Cortex of kidney (tissue), 1 donor: ENCODE measurements at places on chromosomes 3 and 15.

DNA sequence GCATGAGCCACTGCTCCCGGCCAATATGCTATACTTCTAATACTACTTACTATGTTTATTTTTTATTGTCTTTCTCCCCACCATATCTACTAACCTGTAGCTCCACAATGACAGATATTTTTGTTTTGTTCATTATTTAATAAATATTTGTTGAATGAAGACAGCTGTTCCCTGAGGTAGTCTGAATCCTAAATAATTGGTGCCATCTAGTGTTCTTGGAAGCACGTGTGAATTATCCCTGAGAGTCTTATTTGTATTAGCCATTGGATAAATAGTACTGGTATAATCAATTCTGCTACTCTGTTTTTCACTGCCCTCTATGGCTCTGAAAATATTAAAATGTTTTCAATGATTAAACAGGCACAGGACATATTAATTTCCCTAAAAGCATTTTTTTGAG is 5.6 kb upstream of the APPL1 start:
- DNase-seq, result no peak

GRCh38 chr15:74179101-74179841 is 5.8 kb downstream of the ISLR start:
- DNase-seq, result no peak

DNA sequence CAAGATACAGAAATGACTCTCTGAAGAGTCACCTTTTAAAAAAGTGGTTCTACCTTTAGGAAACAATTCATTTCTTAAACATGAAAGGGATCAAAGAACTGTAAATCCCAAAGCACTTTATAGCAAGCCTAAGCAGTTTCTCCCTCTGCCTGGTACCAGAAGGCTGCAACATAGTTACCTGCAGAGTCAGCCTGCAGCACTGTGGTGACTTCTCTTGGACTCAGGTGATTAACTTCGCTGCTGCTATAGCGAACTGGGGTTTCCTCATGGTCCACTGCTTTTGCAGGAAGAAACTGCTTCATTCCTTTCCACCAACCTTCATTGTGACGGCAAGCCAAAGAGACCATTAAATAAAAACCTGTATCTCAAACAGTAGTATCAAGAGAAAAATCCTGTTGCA is 37.3 kb downstream of the ST3GAL6 start:
- DNase-seq, result no peak

GRCh38 chr3:29481969-29482767 is 201.3 kb downstream of the RBMS3 start:
- no peak for DNase-seq

GRCh38 chr3:3615533-3615932 is 183.7 kb upstream of the LRRN1 start:
- DNase-seq, result no peak

DNA sequence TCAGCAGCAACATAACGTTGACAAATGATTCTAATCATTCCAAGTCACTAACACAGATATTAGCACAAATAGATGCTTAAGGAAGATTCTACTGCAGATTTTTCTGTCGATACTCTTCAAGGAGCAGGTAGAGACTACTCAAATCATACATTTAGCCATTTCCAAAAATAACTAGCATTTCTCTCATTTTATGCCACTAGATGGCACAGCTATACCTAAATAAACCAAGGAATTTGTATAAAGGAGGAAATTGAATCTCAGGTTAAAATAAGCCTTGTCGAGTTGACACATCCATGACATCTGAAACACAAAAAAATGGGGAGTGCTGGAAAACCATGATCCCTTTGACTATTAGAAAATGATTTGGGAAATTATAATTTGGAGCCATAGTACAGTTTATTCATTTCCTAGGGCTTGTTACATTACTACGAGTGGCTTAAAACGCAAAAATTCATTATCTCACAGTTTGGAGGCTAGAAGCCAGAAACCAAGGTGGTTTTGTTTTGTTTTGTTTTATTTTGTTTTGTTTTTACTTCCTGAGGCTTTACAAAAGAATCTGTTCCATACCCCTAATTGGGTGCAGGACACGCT is 59.5 kb upstream of the STRIT1 start:
- no peak for DNase-seq

DNA sequence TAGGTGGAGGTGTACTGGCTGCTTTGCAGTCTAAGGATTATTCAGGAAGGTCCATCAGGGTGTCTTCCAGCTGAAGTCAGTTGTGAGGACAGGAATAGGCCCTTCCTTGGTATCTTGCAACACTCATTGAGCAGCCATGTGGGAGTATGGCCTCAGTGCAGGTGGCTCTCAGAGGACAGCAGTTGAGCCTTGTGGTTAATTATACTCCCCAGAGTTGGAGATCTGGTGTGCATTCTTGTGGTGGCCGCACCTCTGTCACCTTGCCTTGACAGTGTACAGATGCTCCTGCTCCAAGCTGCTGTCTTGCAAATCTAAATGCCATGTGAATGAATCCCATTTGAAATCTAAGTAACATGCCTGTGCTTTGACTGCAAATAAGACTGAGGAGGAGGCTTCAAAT is 339.9 kb upstream of the BCHE start:
- no peak for DNase-seq

DNA sequence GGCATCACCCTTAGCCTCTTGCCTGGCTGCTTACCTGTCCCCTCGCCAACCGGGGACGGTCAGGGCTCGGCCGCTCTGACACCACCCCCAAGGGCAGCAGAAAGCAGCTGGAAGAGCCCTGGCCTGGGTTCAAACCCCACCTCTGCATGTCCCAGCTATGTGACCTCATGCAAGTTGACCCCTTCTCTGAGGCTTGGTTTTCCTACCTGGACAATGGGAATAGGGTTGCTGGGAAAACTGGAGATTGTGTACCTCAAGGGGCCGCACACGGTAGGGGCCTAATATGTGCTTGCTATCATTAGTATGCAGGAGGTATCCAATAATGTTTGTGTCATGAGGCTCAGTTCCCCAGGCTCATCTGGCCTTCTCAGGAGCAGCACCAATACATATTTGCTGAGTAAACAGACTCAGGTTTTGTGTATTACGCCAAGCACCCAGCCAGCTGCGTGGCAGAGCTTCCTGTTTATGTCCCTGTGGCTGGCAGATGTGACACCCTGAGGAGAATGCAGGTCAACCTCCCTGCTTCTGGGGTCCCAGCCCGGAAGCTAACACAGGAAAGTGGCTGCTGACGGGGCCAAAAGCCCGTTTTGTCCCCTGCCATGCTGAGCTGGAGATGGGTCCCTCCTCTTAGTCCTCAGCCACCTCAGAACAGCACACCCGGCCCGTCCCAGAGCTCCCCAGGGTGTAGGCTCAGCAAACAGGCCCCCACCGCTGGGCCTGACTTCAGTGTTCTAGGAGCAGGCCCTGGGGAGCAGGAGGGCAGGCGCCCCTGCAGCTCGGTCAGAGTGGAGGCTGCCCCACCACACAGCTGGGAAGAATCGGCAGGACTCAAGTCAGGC is 29.7 kb downstream of the PLXND1 start:
- DNase-seq, result no peak

GRCh38 chr15:66702035-66702786 is at the start of gene SMAD6:
SMAD6 (plus strand) TSS chr15:66702236; CDS start chr15:66703259, 1,023 bp downstream.
- no peak for DNase-seq

DNA sequence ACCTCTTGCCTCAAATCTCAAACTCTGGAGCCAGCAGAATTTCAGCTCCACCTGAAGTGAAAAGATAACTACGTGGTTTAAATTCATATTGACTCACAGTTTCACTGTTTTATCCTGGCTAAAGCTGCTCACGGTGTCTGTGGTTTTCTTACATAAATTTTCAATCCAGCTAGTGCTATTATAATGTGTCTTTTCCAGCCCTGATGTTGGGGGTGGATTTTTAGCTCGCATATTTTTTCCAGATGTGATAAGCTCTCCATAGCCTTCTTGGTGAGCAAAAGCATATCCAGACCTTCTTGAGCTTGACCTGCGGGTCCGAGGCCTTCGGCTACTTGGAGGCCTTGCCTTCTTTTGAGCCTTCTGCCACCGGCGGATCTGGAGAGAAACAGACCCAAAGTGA is 239.3 kb downstream of the DTWD1 start:
- no peak for DNase-seq

GRCh38 chr3:122868322-122868721 is 73.5 kb downstream of the SLC49A4 start:
- DNase-seq, result no peak

DNA sequence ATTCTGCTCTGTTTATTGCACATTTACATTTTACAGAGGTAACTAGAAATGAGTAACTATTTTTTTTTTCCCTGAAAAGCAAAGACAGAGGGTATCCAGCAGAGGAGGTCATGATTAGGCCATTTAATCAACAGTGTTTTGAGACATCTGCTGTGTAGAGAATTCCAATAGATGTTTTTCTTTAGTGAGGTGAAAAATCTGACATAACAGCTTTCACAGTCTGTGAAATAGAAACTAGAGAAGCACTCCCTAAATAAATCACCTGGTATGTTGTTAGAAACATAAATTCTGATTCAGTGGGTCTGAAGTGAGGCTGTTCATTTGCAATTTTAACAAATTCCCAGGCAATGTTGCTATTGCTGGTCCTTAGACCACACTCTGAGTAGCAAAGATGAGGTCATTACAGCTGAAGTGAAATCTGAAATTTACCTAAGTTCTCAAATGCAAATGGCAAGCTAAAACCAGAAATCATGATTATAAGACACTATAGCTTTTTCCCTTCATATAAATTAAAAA is 329.2 kb upstream of the LRRC3B start:
- DNase-seq, result no peak

DNA sequence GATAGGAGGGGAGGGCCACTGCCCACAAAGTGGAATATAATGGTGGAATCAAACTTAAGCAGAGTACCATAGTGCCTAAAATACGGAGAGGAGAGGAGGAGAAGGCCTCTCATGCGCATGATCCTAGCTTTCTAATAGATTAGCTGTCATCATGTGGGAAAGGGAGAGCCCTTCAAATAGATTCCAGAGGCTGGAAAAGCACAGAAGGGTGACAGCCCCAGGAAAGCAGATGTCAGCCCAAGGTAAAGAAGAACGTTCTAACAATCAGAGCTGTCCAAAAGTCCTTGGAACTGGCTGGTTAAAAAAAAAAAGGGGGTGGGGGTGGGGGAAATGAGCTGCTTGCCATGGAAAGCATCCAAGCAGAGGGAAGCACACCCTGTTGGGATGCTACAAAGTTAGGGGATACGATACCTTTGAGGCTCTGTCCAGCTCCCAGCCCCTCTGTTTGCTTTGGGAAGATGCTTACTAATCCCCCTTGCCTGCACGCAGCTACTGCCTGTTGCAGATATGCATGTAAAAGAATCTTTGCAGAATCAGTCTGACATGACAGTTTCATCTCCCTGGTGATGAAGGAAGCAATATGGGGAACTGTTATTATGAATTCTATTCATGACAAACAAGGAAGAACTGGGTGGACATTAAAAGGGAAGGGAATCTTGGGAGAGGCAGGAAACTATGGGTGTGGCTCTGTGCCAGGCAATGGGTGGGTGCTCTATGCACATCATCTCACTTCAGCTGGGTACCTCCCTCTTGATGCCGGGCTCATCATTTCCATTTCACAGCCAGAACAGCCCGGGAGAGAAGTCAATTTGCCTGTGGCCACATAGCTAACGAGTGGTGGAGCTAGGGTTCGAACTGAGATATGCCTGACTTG is 10.1 kb upstream of the LMCD1 start:
- DNase-seq, result no peak

GRCh38 chr15:61644550-61644949 is 415.4 kb upstream of the RORA start:
- DNase-seq, result no peak

- no peak for DNase-seq
Observed at GRCh38 chr15:34730701-34731100, 24.1 kb downstream of the GJD2 start.

- DNase-seq, result no peak
Observed at GRCh38 chr3:107328069-107328468, 49.2 kb upstream of the CCDC54 start.

DNA sequence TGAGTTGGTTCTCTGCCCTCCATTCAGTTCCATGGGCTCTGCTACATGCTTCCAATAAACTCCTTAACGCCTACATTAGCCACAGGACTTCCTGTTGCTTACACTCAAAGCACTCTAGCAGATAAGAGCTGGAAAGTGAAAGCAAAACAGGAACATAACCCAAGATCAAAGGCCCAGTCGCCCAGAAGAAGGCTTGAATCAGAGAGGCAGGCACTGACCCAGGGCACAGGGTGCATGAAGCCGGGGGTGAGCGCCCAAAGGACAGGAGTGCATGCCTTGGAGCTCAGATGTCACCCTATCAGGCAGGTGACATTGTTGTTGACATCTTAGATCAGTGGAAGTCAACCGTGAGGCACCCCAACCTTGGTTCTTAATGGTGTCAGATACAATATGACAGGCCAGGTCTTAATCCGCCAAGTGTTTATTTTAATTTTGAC is 235.1 kb downstream of the UACA start:
- no peak for DNase-seq

DNA sequence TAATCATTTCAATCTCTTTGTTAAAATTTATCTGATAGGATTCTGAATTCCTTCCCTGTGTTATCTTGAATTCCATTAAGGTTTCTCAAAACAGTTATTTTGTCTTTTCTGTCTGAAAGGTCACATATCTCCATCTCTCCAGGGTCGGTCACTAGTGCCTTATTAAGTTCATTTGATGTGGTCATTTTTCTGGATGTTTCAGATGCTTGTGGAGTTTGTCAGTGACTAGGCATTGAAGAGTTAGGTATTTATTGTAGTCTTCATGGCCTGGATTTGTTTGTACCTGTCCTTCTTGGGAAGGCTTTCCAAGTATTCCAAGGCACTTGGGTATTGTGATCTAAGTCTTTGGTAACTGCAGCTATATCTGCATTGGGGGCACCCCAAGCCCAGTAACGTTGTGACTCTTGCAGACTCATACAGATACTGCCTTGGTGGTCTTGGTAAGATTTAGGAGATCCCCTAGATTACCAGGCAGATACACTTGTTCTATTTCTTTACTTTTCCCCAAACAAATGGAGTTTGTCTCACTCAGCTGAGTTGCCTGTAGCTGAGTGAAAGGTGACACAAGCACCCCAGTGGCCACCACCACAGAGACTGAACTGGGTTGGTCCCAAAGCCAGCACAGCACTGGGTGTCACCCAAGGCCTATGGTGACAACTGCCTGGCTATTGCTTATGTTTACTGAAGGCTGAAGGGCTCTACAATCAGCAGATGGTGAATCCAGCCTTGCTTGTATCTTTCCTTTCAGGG is 18.9 kb upstream of the SLC27A2 start:
- no peak for DNase-seq

DNA sequence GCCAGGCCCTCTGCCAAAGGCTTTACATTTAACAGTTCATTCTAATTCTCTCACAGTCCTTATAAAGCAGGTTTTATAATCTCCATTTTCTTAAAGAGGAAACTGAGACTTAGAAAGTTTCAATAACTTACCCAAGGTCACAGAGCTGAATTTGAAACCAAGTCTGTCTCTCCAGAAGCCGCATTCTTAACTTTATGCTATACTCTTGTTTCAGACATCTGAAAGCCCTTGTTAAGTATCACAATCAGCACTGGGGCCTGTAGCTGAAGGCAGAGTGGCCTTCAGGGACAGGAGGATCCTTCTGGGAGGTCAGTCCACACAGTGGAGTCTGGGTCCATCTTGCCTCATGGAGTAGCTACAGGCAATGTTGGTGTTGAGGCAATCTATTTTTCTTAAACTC is 27.9 kb downstream of the LRRN1 start:
- DNase-seq, result no peak
